ENCODE measurements at places on chromosomes 16 and 17.
A peak's percentile ranks its signal among the peaks of the same experiment; 100 is the strongest.

- DNase-seq: no peak
Measured at GRCh38 chr16:86249631-86250030, 260.7 kb upstream of the FOXF1 start.

DNA sequence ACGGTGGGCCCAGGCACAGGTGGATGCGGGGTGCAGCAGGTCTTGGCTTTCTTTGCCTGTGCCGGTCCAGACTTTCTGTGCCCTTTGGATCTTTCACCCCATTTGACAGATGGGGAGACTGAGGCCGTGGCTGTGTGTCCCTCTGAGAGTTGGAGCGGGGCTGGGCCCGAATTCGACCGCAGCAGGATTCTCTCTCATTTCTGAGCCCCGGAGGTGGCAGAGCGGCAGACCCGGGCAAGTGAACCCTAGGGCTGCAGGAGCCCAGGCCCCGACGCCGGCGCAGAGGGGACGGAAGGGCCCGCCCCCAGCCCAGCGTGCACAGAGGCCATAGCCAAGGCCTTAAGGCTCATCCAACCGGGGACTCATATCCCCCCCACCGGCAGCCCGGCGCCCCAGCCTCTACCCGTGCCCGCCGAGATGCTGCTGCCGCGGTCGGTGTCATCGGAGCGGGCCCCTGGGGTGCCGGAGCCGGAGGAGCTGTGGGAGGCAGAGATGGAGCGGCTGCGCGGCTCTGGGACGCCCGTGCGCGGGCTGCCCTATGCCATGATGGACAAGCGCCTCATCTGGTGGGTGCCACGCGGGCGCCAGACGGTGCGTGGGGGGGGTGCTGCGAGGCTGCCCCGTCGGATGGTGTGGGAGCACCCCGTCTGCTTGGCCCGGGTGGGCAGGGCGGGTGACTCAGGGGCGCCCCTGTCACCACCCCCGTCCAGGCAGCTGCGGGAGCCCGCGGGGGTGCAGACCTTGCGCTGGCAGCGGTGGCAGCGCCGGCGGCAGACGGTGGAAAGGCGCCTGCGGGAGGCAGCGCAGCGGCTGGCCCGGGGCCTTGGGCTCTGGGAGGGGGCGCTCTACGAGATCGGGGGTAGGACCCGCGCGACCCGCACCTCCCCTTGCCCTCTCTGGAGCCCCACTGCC lies 857 bp downstream of the TMC8 start:
- DNase-seq: no peak

DNA sequence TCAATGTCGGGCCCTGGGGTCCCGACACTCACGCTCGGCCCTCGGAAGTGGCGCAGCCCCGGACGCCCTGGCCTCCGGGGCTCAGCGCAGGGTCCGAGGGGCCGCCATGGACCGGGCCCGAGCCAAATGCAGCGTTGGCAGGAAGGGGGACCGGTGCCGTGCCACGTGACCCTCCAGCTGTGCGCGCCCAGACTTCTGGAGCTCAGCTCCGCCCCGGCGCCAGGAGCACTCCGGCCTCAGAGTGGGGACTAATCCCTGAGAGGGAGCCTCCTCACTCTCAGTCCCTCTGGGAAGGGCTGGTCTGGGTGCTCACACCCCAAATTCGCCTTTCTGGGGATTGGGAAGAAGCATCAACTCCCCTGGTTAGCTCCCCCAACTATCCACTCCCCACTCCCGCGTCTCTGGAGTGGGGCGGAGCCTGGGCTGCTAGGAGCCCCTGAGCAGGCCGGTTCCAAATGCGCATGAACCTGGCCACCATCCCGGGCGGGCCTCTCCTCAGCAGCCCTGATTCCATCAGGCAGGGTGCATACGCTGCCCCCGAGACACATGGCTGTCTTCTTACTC lies at the start of gene B3GNT9:
Gene B3GNT9 (minus strand): TSS at position 166 of the 564 bp plus-strand sequence. CDS start 513 bp downstream, outside the sequence.
- peak; percentile 43 for DNase-seq

DNA sequence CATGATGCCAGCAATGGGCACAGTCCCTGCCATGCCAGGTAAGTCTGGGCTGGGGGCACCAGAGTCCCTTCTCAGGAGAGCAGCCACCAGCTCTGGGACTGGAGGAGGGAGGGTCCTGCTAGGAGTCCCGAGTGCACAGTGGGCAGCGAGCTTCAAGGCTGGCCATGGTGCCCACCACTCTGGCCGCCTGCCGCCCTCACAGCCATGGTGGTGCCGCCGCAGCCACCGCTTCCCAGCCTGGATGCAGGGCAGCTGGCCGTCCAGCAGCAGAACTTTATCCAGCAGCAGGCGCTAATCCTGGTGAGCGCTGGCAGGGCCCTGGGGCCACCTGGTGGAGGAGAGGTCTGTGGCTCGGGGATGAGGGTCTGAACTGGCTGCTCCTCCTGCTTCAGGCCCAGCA lies 17.9 kb upstream of the SMIM5 start:
- no peak for DNase-seq

- no peak for DNase-seq
Measured at GRCh38 chr16:10465821-10466220, 80.0 kb downstream of the ATF7IP2 start.

- no peak for DNase-seq
Measured at GRCh38 chr16:4090351-4090851, 25.8 kb downstream of the ADCY9 start.

DNA sequence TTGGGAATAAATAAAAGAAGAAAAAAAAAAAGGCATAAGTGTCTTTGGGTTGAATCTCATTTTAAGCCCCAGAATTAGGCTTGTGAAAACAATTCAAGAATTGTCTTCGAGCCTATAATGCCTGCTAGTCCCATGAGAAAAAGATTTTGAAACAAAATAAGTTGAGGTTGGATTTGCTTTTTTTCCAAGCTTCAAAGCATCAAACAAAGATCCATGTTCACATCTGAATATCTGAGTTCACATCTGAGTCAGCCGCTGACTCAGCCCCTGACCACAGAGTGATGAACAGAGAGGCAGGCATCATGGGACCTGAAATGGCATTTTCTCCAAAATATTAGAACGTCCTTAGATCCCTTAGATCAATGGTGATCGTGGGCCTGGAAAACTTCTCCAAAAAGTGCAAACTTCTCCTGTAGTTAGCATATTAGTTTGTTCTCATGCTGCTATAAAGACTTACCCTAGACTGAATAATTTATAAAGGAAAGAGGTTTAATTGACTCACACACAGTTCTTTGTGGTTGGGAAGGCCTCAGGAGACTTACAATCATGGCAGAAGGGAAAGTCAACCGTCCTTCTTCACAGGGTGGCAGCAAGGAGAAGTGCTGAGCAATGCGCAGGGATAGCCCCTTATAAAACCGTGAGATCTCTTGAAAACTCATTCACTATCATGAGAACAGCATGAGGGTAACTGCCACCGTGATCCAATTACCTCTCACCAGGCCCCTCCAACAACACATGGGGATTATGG lies 294.6 kb upstream of the HSBP1 start:
- peak; percentile 93 for DNase-seq
